ENCODE measurements at places on chromosomes 3 and 15.

- DNase-seq, result no peak
Observed at GRCh38 chr15:68696414-68697363, 117.9 kb downstream of the CORO2B start.

- no peak for DNase-seq
Observed at GRCh38 chr15:36579792-36580431, 486 bp downstream of the CDIN1 start.

GRCh38 chr15:63586790-63587189 is 10.4 kb upstream of the FBXL22 start:
- DNase-seq, result no peak

GRCh38 chr15:29115093-29115991 is 154.3 kb downstream of the NSMCE3 start:
- no peak for DNase-seq

DNA sequence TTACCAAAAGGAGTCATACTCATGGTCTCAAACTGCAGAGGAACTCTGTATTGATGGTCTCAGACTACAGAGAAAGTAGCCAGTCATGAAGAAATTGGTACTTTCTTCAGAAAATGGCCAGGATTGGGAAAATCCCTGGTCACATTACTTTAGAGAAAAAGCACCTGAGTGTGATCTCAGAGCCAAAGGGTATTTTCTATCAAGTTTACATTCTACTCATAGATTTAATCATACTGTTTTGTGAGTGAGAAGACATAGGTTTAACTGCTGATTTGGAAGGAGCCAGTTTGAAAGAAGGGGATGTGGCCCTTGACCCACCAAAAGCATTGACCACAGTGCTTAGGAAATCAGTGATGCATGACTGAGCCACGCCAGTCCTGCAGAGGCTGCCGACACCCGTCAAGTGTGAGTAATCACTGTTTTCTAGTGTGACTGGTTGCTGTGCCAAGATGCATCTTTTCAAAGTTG is 203.6 kb downstream of the AKAP13 start:
- DNase-seq, result peak; percentile 61

DNA sequence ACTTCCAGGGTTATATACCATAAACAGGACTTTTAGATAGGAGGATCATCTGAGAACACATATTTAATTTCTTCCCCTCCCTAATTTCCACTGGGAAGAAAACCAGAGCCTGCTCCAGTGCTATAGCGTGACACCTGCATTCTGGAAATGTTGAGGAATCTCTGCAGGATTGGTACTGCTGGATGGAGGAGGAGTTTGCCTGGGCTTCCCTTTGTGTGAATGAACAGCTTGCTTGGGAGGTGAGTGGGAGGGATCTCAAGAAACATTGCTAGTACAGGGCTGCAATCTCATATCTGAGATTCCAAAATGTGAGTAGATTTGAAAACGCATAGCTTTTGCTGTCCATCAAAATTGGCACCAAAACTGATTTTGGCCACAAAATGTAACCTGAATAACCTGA is 295.9 kb upstream of the RGMA start:
- no peak for DNase-seq

DNA sequence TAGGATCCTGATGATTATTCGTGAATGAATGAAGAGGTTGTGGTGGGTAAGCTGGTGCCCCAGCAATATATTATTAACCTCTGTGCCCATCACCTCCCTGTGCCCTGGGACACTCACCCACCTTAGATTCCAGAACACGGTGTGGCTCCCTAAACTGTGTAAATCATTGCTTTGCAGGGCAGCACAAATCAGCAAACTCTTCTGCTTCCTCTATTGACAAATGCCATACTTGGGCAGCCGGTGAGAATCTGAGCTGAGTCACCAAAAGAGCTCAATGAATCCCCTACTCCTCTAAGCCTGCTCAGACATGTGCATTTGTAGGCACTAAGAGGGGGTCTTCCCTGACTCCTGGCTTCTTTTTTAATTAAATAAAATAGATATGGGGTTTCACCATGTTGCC is 15.7 kb downstream of the UQCC5 start:
- no peak for DNase-seq

Data from GM04504 (cell line).